ENCODE measurements at places on chromosomes 2 and 18.

DNA sequence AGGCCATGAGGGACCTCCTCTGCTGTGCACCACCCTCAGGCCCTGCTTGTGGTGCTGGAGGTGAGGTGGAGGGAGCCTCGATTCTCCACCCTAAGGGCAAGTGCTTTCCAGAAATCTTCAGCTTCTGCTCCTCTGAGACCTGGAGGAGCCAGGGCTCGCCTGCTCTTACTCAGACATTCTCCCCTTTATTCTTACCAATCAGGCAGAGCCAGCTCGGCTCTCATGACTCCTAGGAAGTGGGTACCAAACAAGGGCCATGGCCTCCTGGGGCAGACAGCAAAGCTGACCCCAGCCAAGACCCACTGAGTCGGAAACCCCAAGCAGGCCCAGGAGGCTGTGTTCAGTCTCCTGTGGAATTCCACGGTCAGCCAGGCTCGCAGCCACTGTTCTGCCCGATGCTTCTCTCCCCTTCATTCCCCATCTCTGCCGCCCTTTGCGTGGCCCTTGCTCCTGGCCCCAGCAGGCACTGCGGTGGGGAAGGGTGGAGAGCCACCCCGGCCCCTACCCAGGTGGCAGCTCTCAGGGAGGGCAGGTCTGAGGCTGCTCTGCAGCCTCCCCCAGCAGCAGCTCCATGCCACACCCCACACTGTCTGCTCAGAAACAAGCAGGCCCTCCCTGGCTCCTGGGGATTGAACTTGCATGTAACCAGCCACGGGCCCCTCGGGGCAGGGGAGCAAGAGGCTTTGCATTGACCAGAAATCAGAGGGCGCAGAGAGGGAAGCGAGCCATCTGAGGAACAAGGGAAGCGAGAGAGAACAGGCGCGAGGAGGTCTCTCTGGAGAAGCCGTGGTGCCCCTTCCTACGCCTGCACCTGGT lies 24.0 kb downstream of the HS1BP3 start:
- DNase-seq: peak; percentile 65

DNA sequence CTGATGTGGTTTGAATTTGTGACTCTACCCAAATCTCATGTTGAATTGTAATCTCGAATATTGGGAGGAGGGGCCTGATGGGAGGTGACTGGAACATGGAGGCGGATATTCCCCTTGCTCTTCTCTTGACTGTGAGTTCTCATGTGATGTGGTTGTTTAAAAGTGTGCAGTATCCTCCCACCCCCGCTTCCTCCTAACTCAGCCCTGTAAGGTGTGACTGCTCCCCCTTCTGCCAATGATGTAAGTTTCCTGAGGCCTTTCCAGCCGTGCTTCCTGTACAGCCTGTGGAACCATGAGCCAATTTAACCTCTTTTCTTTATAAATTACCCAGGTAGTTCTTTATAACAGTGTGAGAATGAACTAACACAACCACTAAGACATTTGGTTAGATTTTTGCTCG lies 458.4 kb downstream of the THSD7B start:
- DNase-seq: no peak

GRCh38 chr2:221802089-221802488 lies 230.0 kb upstream of the EPHA4 start:
- no peak for DNase-seq

GRCh38 chr18:46337271-46337670 lies 233.1 kb downstream of the HAUS1 start:
- no peak for DNase-seq

- no peak for DNase-seq
Observed at GRCh38 chr2:145289946-145290345, 770.0 kb upstream of the ZEB2 start.

GRCh38 chr2:44894058-44894457 lies 47.4 kb upstream of the SIX3 start:
- no peak for DNase-seq

GRCh38 chr2:128606837-128607236 lies 288.2 kb upstream of the HS6ST1 start:
- peak; percentile 43 for DNase-seq

GRCh38 chr2:9462313-9462712 lies 12.0 kb upstream of the IAH1 start:
- no peak for DNase-seq

GRCh38 chr2:8409461-8410260 lies 272.2 kb upstream of the ID2 start:
- DNase-seq: no peak

DNA sequence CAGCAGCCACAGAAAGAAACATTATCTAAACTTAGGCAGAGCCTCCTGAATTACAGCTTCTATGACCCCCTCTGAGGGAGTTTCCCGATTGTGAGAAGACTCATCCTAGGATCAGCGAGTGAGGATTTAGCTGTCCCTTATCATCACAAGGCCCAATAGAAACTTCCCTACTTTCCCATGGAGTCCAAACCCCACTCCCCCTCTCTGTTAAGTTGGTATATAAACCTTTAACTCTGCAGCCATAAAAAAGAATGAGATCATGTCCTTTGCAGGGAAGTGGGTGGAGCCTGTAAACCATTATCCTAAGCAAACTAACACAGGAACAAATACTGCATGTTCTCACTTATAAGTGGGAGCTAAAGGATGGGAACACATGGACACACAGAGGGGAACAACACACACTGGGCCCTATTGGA lies 78.8 kb downstream of the MYL12B start:
- no peak for DNase-seq

DNA sequence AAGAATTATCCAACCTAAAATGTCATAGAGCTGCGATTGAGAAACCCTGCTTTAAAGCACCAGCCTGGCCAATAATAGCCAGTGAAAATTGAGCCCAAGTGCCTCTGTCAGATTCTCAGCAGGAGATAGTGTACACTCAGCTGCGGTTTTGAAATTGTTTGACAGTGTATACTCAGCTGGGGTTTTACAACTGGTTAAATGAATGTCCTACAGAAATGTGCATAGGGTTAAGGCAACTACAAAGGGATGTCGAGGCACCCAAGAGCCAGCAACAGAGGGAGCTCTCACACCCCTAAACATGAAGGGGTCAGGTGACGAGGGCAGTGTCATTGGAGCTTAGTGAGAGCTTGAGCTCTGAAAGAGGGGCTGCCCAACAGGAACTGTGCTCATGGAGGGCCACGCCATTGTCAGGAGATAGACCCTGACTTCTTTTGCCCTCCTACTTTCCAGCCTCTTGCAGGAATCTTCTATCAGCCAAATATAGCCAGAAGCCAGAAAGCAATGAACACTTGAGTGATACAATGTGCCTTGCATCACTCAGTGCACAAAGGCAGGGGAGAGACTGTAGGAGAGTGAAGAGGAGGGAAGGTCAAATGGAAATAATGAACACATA lies 15.1 kb downstream of the ACTG2 start:
- no peak for DNase-seq

- DNase-seq: no peak
Observed at GRCh38 chr2:11775384-11775783, 29.0 kb downstream of the LPIN1 start.

DNA sequence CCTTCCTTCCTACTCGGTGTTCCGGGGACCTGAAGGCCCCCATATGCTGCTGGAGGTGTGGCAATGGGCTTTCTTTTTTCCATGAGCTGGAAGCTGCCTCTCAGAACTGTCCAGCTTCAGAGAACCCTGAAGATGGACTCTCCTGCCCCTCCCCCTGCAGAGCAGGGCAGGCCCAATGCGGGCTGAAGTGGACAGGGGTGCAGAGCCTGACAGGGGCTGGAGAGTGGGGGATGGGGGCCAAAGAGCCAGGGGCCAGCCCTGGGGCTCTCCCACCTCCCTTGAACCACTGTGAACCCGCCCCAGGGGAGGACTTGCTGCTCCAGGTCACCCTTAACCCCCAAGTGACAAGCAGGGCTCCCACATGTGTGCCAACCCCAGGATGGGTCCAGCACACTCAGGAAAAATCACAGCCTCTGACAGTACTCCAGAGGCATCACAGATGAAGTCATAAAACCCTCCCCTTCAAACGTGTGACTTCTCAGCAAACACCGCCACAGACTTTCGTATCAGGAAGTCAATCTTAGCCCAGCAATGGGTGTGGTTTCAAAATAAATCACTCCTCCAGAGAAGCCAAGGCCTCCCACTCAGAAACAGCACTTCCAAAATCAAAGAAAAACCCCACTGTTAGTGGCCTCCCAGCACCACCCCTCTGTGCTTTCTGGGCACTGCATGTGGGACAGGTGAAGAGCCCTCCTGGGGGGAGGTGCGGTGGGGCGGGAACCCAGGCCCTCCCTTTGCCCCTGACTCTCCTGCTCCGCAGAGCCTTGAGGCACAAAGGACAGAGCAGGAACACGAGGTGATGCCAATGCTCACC lies 135.8 kb downstream of the HDAC4 start:
- DNase-seq: no peak

GRCh38 chr18:76487782-76488181 lies 7.3 kb downstream of the ZNF516 start:
- no peak for DNase-seq

- no peak for DNase-seq
Observed at GRCh38 chr2:168858146-168858545, 32.1 kb downstream of the SPC25 start.

DNA sequence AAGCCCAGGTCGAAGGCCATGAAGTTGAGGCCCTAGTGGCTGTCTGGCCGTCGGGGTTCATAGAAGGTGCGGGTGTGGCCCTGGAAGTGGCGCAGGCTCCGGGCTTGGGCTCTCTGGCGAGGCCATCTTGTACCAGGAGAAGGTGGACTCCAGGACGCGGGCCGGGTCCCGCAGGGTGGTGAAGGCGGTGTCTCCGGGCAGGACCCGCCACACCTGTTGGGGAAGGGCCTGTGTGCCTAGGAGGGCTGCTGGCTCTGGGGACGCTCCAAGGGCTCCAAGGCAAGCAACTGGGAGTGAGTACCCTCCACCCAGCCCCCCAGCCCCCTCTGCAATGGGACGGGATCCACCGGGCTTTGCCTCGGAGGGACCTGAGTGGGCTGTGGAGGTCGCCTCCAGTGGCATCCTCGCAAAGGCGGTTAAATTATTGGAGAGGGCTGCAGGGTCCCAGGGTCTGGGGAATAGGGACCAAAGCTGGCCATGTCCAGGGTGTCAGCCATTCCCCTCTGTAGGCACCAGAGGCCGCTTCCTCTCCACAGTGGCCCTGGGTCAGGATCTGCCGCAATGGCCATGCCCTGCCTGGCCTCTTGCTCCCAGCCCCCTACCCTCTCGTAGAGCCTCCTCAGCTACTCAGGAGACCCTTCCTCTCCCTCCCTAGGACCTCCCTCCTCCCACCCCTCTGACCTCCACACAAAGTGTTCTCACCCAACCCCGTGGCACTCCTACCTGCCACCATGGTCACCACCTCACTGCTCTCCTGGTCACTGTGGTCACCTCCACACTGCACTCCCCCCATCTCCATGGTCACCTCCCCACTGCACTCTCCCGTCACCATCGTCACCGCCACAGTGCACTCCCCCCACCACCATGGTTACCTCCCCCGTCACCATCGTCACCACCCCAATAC lies 10.3 kb downstream of the AQP12A start:
- DNase-seq: peak; percentile 49

DNA sequence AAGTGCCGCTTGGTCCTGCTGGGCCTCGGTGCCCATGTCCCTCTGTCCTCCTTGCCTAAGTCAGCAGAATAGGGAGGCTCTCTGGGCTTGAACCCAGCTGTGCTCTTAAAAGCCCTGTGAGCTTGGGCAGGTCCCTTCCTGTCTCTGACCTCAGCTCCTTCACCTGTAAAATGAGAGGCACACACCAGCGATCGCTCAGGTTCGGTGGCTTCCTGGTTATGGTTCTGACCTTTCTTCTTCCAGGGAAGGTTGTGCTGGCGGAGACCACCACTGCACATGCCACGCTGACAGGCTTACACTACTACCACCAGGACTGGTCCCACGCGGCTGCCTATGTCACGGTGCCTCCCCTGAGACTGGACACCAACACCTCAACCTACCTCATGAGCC lies 36.1 kb upstream of the MAPRE3 start:
- no peak for DNase-seq

DNA sequence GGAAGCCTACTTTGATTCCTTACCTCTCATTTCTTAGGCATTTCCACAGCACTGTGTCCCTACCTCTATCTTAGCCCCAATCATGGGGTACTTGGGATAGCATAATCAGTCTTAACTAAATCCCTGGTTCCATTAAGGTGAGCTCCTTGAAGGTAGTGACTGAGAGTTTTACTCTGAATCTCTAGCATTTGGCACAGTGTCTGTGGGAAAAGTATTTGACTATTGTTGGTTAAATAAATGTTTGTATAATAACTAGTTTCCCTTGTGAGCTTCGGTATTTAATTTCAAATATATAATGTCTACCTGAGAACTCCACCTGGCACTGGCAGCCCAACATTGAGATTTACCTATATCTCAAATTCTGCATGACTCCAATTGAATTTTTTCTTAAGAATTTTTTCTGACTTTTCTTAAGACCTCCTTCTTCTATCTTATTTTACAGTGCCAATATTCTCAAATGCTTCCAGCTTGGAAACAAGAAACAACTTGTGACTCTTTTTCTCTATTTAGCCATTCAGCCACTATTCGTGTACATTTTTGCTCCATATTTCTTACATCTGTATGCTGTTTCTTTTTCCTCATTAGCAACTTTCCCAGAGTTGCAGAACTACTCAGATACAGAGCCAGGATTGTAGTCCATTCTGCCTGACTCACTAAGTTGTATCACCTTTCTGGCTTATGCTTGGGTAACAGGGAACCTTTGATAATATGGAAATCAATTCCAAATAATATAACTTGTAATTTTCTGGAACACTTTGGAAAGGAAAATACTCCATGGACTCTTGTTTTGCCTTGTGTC lies 214.0 kb upstream of the NT5C1B start:
- DNase-seq: no peak

GRCh38 chr2:10792660-10793400 lies 19.8 kb downstream of the PDIA6 start:
- no peak for DNase-seq

DNA sequence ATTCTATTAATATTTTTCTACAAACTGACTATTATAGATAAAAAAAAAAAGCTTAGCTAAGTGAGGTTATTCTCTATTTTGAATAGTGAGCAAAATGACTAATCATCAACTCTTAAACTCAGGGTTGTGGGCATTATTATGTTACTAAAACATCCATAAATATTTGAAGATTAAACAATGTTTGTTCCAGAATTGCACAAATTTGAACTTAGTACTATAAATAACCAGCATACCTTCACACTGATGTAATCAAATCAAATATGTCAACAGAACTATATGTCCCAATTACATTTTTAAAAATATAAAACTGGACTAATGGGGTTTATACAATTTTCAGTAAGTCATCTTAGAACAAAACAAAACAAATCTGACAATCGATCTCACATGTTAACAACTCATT lies 800.9 kb downstream of the LRP1B start:
- DNase-seq: no peak

DNA sequence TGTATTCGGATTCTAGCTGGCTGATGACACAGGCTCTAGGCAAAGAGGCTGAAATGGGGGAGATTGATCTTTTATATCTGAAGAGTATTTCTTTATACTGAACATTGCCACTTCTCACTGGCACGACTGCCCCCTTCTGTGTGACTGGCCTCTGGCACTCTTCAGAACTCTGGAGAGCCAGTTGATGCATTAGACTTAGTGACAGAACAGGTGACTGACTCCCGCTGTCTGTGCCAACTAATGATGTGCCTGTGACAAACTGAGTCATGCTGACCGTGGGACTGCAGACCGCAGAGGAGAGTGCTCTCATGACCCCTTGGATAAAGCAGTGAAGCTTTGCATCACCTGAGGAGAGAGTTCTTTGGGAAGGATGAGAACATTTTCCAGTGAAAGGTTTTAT lies 14.4 kb downstream of the MGAT5 start:
- no peak for DNase-seq

- no peak for DNase-seq
Observed at GRCh38 chr2:207182911-207183310, 17.2 kb upstream of the KLF7 start.
